Activated T-cell treated with anti-CD3 and anti-CD28 coated beads for 4 hours (primary cell): ENCODE measurements at places on chromosomes 4 and X.

DNA sequence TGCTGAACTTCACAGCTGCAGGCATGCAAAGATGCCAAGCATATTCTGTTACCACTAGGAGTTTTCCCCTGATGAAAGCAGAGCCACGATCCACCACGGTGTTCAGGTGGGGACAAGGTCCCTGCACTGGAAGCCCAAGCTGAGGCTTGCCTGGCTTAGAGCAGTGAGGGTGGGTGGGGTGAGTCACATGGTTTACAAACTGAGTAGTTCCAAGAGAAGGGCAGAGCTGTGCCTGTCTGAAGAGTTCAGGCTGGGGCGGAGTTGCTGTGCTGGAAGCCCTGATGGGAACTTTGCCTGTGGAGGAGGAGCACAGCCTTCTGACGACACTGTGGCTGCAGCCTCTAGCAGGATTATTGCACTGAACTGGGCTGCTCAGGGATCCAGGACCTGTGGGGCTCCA, 45.5 kb downstream of the FAM9B start:
- peak; percentile 5 for DNase-seq

GRCh38 chr4:5883916-5884315, 9.0 kb downstream of the CRMP1 start:
- DNase-seq: no peak

GRCh38 chr4:1980561-1981041, 28.2 kb downstream of the NELFA start:
- DNase-seq: no peak

- no peak for DNase-seq
Observed at GRCh38 chr4:142383800-142384470, 462.2 kb downstream of the INPP4B start.

DNA sequence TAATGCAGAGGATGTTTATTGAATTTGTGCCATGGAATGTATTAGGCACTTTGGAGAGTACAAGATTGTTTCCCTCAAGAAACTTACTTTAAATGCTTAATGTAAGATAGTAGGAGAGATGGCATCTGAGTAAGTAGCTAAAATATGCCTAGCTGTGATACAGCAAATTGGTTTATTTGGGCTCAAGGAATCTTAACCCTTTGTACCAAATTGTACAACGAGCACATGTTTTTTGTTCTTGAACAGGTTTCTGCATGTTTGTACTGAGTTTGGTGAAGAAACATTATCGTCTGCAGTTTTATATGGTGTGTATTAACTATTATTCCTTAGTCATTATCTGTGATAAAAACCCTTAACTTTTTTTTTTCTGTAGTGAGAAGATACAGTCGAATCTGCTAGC, 48.6 kb downstream of the CDS1 start:
- DNase-seq: no peak

- DNase-seq: no peak
Observed at GRCh38 chr4:74033739-74034138, 4.8 kb downstream of the CXCL3 start.

GRCh38 chr4:117900832-117901231, 133.5 kb upstream of the NDST3 start:
- DNase-seq: no peak

DNA sequence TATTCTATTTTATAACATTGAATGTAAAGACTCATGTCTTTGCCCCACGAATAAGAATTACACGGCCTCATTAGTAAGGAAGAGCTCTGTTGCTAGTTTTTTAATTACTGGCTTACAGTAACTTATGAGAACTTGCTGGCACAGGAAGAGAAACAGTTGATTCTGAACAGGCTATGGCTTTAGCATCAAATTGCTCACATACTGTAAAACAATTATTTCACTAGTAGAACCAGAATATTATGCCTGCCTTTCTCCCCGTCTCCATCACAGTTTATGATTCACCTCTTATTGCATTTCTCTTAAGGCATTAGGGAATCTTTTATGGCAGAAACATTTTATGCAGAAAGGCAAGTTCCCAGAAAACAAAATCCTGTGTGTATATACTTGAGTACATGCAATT, 126.1 kb downstream of the SPRY1 start:
- DNase-seq: no peak

GRCh38 chrX:123274796-123275195, 90.7 kb downstream of the GRIA3 start:
- no peak for DNase-seq
